Amygdala (tissue), 56 donors: ENCODE measurements at places on chromosomes 1 and 21.

GRCh38 chr1:186301448-186301847 is 73.6 kb downstream of the TPR start:
- DNase-seq: no peak

GRCh38 chr1:36884801-36885200 is 149.5 kb downstream of the GRIK3 start:
- no peak for DNase-seq

GRCh38 chr1:158793604-158794003 is 12.6 kb upstream of the OR6N2 start:
- DNase-seq: no peak

- DNase-seq: no peak
Measured at GRCh38 chr1:201123866-201124265, 3.1 kb downstream of the ASCL5 start.

- no peak for DNase-seq
Measured at GRCh38 chr21:18812308-18812707, 408.7 kb upstream of the TMPRSS15 start.

DNA sequence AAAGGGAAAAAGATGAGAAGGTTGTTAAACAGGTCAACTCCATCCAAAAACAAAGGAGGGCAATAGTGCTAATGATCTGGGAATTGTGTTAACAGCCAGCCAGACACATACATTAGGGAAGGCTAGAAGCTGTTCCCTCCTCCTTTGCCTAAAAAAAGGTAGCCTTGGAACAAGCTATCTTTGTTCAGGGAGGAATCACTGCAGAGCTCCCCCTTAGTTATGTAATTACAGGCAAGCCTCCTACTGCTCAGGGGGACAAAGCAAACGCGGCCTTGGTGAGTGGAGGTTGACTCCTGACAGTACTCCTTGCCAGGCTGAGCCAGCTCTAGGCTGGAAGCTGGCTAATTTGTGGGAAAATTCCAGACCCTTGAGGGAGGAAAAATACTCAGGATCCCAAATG is 97.6 kb downstream of the VAV3 start:
- no peak for DNase-seq

DNA sequence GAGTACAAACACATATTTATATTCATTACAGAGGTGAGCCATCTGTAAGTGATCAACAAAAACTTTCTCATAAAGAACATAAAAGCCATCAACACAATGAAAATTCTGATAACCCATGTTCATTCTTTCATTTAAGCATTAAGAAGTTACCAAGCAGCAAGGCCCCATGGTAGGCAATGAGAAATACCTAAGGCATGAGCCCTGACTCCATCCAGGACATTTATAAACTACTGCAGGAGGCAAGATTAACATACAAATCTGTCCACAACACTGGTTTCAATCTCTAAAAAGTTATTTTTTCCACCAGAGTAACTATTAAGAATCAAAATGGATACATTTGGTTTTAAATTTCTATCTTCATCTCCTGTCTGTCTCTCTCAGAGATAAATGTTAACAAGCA is 76.1 kb downstream of the SIPA1L2 start:
- DNase-seq: no peak

- DNase-seq: no peak
Measured at GRCh38 chr1:44849575-44850132, 6.6 kb upstream of the PTCH2 start.

DNA sequence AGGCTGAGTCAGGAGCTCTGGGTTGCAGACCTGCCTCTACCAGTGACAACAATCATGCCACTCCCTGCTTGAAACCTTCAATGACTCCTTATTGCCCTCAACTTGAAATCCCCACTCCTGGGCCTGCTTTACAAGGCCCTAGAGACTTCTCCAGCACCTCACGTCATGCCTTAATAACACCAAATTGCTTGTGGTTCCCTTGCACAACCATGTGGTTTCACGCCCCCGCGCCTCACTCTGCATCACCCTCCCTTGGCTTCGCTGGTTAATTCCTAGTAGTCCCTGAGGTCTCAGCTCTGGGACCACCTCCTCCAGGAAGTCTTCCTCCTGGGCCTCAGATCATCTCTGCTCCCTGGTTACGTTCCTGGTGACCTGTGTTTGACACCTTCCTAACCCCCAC is 33.0 kb downstream of the EPHA2 start:
- no peak for DNase-seq

DNA sequence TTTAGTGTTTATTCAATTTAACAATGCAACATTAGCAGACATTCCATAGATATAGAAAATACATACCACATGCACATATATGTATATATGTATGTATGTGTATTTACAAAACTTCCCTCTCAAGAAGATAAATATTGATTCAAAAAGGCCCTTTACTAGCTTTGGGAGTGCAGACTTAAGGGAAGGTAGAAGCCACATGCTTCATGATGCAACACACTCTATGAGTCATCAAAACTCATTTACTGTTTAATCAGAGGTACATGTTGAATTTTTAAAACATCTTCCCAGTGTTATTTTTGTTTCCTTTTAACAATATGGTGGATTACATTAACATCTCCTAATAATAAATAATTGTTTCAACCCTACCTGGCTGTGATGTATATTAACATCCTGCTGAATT is 61.4 kb upstream of the KIRREL1 start:
- DNase-seq: no peak

DNA sequence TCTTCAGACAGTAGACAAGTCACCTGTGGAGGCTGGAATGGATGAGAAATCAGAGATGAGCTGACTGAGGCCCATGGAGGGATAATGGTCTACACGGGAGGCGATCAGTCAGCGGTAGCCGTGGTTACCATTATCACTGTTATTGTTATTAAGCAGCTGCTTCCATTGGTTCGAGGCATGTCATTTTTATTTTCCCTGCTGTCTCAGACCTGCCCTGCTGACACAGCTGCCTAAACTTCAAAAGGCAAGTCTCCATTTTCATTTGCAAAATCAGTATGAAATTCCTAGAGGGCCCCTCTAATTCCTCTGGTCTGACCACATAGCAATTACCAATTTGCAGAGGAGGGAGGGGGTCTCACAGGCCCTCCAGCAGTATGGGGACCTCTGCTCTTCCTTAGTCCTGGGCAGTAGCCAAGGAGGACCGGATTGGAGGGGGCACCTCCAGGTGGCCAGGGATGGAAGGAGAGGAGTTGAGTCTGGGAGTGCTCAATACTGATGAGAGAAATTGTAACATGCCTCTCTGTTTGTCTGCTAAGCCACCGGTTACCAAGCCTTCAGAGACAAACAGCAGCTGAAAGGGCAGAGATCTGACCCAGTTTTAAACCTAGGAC is 184.2 kb downstream of the TRABD2B start:
- DNase-seq: no peak

GRCh38 chr1:228277491-228278431 is 69.9 kb downstream of the OBSCN start:
- no peak for DNase-seq

- no peak for DNase-seq
Measured at GRCh38 chr1:171313319-171313834, 606 bp upstream of the FMO4 start.

DNA sequence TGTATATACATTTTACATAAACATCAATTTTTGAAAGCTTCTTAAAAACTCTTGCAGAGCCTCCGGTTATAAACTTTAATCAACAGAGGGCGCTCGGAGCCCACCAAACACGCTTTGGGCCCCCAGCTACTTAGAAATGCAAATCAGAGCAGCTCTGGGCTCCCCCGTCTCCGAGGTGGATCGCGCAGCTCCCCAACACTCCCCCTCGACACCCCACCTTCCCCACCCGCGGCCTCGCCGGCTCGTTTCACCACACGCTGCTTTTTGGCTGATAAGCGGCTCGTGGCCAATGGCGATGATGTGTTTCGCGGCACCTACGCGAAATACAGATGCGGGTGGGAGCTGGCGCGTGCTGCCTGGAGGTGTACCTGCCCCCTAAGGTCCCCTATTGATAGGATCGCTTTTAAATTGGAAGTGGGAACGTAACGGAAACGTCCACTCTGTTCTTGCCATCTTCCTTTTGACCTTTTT is 1.7 kb upstream of the KIF26B start:
- DNase-seq: peak; percentile 34

DNA sequence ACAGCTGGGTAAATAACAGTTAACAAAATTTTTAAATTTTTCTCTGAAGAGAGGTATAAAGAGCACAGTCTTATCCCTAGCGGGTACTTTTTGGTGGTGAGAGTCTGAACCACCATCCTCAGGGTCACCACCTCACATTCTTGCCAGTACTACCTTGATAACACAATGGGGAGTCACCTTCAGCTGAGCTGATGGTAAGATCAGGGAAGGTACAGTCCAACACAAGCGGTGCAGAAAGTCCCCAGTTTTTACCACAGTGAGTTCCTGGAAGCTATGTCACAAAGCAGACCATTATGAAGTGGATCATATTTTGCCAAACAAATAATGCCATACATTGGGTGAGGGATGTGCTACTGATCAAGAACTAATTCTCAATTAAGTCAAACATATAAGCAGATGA is 176.9 kb downstream of the FASLG start:
- DNase-seq: no peak
